ENCODE measurements at places on chromosomes 3 and 15.

DNA sequence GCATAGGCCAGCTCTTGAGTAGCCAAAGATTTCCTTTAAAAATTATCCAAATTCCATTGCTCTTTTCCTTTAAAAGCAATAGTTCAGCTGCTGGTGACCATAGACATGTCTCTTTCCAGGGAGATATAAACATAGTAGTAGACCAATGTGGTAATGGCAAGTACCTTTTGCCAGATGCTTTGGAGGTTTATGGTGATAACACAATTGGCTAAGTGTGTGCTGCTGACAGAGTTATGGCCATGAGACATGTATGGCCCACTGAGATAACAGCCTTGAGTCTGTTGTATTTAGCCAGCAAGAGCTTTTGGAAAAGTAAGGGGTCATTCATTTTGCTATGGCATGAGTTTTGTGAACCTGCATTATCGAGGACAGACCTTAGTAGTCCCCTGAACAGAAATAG, 1146.8 kb downstream of the TUSC7 start:
- DNase-seq = no peak

GRCh38 chr3:195908694-195909581, 587 bp upstream of the TNK2 start:
- no peak for DNase-seq

GRCh38 chr15:25862472-25863110, 536 bp downstream of the ATP10A start:
- DNase-seq = peak; percentile 69

DNA sequence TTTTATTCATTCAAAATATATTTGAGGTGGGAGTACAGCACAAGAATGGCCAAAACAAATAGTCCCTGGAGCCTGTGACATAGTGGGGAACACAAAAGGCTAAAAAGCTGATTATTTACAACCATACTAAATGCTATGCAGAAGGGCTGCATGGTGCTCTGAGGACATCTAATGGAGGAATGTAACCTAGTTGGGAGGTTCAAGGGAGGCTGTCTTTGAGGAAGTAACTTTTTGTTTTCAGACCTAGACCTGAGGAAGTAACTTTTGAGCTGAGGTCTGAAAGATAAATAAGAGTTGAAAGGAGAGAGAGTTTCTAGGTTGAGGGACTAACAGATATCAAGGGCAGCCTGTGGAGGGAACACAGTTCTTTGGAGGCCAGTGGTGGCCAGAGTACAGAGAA, 34.8 kb upstream of the RASA2 start:
- DNase-seq = no peak

DNA sequence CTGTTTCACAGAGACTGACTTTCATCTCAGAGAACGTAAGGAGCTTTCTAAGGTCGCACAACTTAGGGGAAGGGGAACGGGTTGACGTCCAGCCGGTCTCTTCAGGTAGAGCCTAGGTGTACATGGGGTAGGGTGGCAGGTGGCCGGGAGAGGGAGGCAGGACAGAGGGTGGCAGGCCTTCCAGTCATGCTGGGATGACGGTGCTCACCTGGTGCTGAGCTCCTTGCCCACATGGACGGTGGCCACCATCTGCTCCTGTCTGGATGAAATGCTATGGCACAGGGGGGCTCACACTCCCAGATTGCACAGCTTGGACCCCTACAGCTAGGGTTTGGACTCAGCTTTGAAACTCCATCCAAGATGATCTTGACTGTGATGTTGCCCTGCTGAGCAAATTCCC, 144.5 kb downstream of the ATP10A start:
- no peak for DNase-seq

GRCh38 chr15:54803987-54804386, 392.8 kb downstream of the RSL24D1 start:
- DNase-seq = no peak

GRCh38 chr15:48644827-48645557, 517 bp downstream of the FBN1 start:
- no peak for DNase-seq
